ENCODE measurements at places on chromosomes 7 and 10. TPM values are rescaled to one million over a fixed set of nuclear protein-coding genes. Genes with fewer than 3 reads are reported as not detected.

Gene SORCS1
- total RNA-seq, result not detected

Gene TMEM209
- total RNA-seq, result 34.5 TPM

- no peak for DNase-seq
Observed at GRCh38 chr7:131124001-131124629, 203.6 kb upstream of the MKLN1 start.

Gene PHTF2
- 33.8 TPM for total RNA-seq

GRCh38 chr10:1266033-1266802 is 210.0 kb downstream of the WDR37 start:
- no peak for DNase-seq

GRCh38 chr7:33278095-33278494 is 148.7 kb downstream of the BBS9 start:
- DNase-seq, result no peak

DNA sequence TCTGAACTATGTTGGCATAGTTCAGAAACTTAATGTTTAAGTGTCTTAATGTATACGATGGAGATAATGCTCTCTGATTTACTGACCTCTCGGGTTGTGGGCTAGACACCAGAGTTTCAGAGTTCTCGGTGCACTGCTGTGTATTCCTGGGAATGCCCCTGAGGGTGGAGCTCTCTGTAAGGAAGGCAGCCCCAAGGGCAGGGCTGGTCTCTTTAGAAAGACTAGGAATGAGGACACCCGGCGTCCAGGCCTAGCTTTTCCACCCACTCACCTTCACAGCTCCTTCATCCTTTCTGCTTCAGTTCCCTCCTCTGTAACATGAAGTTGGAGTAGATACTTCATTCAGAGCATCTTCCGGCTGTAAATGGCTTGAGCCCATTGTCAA is 536.6 kb upstream of the GALNT17 start:
- DNase-seq, result no peak

Gene SUPV3L1
- 79.2 TPM for total RNA-seq

DNA sequence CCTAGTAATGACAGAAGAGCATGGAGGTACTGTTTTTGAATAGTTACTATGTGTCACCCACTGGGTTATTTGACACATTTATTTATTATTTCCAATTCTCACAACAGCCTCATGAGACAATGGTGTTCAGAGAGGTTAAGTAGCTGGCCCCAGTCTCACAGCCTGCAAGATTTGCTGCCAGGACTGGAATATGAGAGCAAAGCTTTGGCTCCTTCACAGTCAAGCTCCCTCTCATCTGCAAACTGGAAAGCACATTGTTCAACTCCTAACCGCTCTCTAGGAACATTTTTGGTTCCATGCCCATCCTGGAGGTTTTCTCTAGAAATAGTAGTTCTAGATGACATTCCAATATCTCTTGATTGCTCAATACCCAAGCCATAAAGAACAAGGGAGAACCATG is 75.5 kb upstream of the CXCL12 start:
- DNase-seq, result no peak
